ENCODE measurements at places on chromosomes 2 and 18. TPM values are rescaled to one million over a fixed set of nuclear protein-coding genes. Genes with fewer than 3 reads are reported as not detected.

Gene ZNF521
- polyA plus RNA-seq: 25.9 TPM

Gene HOXD3
- polyA plus RNA-seq: not detected

DNA sequence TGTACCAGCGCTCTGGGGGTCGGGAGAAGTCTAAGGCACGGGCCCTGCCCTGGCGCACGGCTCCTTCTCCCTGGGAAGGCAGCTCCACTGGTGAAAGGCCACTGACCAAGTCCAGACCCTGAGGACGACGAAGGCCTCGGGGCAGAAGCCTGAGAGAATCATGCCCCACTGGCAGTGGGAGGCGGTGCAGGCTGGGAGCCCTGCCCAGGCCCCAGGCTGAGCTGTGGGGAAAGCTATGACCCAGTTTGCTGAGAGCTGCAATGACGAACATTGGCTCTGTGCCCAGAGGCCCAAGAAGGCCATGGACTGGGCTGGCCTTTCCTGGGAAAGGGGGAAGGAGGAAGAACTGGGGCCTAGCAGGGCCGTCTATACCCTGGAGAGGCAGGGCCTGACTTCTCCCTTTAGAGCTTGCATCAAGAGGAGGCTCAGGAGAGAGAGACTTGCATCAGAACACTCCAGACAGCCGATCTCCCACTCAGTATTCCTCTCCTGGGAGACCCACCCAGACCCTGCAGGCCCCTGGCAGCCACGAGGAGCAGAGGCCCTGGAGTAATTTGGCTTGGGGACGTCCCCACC, 32.9 kb downstream of the HS1BP3 start:
- peak; percentile 98 for DNase-seq

- DNase-seq: no peak
Measured at GRCh38 chr2:8487461-8487932, 194.4 kb upstream of the ID2 start.

DNA sequence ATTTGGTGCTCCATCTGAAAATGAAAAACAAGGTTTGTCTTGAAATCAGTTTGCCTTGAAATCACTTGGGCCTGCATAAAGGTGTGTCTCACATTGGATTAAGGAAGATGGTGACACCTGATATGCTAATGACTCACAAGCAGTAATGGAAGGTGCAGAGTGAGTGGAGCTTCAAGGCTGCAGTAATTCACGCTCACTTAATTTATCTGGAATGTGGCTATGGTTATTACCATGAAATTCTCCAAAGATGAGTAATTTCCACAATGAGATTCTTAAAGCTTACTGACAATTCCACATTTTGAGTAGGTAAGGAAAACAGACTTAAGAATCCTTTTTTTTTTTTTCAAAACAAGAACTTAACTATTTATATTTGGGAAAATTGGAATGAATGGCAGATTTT, 156.8 kb downstream of the PAX3 start:
- no peak for DNase-seq

Measured in AG04450 (cell line).